CD4-positive, alpha-beta T cell treated with Interleukin-21 for 1 hour (primary cell): ENCODE measurements at places on chromosomes 11 and 22.

DNA sequence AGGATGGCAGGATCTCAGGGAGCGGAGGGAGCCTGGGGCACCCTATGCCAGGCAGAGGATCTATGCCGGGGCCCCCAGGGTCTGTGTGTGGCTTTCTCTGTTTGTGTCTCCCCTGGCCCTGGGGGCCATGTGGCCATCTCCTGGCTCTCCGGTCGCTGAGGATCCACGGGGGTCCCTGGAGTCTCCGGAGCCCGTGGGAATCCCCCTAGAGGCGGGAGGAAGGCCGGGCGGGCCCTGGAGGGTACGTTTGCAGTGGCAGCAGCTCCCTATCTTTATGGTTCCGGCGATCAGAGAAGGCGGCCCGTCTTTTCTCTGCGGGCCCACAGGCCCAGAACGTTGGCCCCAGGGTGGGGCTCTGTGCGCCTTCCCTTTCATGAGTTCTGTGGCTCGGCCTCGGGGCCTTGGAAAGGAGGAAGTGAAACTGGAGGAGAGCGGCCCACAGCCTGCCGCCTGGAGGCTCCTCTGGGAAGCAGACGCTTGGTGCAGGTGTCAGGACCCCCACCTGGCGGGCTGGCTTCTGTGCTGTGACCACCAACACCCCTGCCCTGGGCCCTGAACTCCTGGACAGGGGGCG lies 82.1 kb downstream of the KCNQ1 start:
- peak; percentile 16 for DNase-seq

DNA sequence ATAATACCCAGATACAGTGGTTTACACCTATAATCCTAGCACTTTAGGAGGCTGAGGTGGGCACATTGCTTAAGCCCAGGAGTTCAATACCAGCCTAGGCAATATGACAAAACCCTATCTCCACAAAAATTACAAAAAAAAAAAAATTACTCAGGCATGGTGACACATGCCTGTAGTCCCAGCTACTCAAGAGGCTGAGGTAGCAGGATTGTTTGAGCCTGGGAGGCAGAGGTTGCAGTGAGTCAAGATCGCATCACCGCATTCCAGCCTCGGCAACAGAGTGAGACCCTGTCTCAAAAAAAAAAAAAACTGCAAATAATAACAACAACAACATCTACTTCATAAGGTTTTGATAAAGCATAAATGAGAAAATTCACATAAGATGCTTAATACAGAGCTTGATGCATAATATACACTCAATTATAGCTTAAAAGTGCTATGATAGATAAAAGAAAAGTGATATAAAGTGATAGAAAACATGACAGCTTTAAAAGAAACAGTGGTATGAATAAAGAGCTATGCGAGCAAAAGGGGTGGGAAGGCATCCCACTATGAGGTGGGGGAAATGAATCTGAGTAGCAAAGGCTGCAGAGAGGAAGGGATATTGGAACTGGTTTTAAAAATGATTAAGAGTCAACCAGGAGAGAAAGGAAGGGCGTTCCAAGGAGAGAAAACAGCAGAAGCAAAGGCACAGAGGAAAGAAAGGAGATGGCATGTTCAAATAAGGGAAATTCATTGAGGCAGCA lies 197.6 kb downstream of the KIF18A start:
- no peak for DNase-seq

DNA sequence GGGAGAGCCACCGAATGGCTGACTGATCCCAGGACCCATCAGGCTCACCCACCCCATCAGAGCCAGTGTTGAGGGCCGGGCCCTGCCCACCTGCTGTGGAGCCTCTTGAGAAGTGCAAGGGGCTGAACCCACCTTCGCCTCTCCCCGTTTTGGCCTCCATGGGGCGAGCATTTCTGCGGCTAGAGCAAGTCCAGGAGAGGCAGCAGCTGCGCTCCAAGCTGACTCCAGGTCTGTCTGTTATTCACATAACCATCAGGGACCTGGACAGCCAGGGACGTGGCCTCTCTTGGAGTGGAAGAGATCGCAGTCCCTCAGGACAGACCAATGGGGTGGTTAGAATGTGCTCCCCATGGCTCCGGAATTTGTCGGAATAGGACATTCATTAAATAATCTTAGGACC lies 231.8 kb downstream of the TBC1D22A start:
- no peak for DNase-seq

- no peak for DNase-seq
Observed at GRCh38 chr11:112225753-112226061, 521 bp upstream of the PTS start.

DNA sequence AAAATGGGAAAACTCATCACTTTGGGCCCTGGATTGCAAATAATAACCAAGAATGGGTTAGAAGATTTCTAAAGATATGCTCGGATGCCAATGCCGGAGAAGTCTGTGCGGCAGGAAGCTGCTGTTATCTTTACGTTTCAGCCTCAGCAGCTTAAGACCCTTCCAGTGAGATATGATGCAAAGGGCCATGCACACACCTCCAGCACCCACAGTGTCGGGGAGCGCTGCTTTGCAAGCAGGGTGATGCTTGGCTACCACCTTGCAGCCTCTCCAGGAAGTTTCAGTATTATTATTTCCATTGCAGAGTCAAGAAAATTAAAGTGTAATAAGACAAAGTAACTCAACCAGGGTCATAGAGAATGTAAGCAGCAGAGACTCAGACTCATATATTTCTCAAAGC lies 37.3 kb downstream of the LARGE1 start:
- DNase-seq, result no peak

GRCh38 chr11:1825039-1825740 lies 9.6 kb upstream of the SYT8 start:
- no peak for DNase-seq

- no peak for DNase-seq
Observed at GRCh38 chr22:24145446-24146193, 35.7 kb upstream of the SUSD2 start.
